ENCODE measurements at places on chromosomes 2 and 18.

DNA sequence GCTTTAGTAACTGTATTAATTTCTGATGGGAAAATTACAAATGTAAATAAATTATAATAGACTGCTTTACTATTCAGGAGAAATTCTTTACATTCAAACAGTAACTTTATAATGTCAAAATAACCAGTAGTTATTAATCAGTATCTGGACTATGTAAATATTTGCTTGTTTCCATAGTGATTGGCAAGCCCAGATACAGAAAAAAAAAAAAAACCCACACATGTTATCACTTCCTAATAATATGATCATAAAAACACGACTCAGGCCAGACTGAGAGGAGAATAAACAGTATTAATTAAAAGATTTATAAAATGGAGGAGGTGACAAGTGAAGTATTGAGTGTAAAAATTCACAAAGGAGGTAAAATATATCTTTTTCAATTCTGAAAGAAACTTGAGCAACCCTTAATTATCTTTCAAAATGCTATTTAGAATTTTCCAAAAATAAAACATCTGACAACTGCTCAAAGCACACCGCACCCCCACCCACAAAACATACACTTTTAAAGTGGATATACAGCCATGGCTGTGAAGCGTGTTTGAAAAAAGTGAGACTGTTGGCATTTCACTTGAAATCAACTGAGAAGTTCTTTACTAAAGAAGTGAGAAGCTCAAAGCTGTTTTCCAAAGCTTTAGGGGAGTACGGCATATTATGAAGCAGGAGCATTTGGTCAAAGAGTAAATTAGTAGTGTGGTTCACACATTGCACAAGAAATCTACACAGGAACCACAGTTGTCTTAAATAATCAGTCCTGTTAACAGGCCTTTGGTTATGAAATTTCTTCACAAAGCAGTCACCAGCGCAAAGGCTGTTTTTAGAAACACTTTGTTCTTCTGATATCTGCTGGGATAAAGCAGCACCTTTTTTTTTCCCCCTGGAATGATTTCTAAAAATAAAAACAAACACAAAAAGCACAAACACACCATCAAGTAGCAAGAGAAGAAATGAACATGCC is 475.8 kb downstream of the TXNL1 start:
- DNase-seq, result no peak

DNA sequence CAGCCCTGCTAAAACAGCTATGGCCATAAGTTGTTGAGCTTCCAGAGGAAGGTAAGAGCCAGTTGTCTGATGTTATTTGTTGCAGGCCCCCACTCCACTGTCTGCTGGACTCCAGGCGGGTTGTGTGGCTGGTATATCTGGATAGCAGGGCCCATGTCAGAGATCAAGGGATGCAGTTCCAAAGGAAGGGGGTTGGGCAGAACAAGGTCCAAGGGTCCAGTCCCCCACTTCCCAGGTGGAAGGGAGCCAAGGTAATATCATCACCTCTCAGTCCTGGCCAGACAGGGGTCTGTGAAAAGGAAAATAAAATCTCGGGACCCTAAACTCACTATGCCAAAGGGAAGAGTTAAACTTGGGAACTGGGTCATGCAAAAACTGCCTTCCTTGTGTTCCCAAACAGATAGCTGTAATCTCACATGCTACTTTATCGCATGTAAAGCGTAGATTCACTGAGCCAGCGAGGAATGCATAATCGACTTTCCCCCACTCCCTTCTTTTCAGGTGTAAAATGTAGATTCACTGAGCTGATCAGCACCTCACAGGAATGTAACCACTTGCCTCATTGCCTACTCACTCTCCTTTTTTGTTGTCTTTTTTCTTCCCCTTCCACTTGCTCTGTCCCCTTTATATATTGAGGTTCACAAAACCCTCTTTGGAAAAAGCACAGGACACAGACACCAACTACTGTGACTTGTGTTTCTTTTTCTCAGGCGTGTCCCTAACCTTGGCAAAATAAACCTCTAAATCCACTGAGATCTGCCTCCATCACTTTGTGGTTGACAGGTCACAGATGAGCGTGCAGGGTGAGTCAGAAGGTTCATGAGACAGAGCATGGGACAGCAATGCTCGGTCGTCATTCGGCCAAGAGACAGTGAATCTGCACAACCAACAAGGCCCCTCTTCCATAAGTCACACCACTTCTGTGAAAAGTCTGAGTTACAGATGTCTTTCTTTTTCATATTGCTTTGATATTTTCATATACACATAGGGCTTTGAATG is 255.3 kb upstream of the SIX2 start:
- no peak for DNase-seq

DNA sequence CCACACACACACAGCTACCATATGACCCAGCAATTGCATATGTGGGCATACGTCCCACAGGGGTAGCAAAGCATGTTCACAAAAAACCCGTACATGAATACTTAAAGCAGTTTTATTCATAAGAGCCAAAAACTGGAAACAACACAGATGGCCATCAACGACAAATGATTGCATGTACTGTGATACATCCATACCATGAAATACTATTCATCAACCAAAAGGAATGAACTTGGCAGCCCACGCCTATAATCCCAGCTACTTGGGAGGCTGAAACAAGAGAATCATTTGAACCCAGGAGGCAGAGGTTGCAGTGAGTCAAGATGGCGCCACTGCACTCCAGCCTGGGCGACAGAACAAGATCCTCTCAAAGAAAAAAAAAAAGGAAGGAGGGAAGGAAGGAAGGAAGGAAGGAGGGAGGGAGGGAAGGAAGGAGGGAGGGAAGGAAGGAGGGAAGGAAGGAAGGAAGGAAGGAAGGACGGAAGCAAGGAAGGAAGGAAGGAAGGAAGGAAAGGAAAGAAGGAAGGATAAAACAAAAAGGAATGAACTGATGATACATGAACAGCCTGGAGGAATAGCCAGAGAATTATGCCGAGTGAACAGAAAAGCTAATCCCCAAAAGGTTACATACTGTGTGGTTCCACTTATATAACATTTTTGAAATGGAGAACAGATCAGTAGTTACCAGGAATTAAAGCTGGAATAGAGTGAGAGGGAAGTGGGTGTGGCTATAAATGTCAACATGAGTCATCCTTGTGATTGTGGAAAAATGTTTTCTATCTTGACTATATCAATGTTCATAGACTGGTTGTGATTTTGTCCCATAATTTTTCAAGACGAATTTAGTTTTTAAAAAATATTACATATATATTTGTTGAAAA is 19.6 kb upstream of the YPEL5 start:
- DNase-seq, result no peak

GRCh38 chr2:457262-457661 is 169.4 kb upstream of the ALKAL2 start:
- no peak for DNase-seq

DNA sequence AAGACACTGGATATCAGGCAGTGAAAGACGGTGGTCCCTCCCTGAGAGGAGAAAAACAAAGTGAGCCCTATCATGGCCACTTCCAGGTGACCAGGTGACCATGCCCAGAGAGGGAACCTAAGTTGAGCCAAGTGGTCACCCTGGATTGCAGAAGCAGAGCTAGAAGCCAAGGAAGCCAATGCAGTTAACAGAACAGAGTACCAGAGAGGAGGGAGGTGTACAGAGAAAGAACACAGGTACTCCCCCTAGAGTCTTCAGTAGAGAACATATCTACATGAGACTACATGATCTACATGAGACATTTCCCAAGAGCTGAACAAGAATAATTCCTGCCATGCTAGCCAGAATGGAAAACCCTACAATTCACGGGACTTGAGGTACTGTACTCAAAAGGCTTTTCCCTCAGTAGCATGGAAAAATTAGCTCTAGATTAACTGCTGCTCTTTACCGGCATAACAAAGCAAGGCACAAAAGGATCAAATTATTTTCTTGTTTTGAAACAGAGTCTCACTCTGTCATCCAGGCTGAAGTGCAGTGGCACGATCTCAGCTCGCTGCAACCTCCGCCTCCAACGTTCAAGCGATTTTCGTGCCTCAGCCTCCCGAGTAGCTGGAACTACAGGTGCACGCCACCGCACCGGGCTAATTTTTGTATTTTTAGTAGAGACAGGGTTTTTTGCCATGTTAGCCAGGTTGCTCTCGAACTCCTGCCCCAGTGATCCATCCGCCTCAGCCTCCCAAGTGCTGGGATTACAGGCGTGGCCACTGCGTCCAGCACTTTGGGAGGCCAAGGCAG is 23.5 kb downstream of the ROCK2 start:
- DNase-seq, result no peak

DNA sequence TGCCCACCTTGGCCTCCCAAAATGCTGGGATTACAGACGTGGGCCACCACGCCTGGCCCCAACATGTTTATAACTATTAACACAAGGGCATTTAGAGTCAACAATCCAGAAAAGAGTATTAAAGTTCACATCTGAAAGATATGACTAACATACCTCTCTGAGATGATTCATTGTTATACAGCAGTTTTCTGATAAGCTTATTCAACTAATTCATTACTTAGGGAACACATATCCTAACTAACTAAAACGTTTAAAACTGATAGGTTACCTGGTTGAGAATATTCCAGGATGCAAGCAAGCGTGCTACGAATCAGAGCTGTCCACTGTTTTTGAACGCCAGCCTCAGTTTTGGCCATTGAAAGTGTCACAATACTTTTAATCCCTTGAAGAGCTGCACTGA is 34.0 kb upstream of the STRN start:
- no peak for DNase-seq

DNA sequence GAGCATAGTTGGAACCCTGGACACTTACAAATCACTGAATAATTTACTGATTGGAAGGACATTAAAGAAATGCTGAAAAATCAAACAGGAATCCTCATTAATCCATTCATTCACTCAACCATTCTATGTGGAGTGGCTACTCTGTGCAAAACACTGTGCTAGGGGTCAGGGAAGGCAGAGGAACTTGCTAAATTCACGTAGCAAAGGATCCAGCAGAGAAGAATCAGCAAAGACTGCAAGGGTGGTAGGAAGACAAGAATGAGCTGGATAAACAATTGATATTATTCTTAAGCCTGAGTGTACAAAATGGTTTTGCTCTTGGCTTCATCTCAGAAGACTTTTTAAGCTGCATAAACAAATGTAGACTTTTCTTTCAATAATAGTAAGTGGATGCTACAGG is 164.3 kb upstream of the CAVIN2 start:
- DNase-seq, result no peak

DNA sequence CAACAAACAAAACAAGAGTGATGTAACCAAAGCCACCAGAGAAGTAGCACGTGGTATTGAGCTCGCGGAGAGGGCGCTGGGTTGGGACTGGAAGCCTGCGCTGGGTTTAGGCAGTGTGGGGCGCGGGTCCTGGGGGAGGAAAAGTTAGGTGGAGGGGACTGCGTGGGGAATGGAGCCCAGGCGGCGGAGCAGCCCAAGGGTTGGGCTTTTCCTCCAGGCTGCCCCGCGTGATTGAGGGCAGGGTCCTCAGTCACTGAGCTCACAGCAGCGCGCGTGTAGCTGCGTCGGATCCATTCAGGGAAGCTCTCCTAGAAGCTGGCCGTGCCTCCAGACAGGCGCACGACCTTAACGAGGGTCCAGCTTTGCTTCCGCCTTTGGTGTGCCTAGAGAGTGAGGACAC is 357.4 kb downstream of the GALR1 start:
- DNase-seq, result no peak

GRCh38 chr2:61090386-61090921 is 24.8 kb downstream of the SANBR start:
- DNase-seq, result no peak

DNA sequence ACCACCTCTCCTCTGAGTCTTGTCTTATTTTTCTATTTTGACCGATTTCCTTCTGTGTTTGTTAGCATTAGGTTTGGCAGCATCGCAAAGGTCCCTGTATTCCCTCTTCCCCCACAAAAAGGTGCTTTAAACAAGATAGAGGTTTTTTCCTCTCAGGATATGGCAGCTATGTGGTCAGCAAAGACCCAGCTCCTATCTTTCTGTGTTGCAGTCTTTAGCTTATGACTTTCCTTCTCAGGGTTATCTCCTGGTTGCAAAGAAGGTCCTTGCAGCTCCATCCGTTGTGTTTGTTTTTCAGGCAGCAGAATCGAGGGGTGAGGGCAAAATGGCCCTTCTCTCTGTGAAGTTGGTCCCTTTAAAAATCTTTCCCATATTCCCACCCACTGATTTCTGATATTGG is 38.4 kb downstream of the GALNT1 start:
- DNase-seq, result no peak

DNA sequence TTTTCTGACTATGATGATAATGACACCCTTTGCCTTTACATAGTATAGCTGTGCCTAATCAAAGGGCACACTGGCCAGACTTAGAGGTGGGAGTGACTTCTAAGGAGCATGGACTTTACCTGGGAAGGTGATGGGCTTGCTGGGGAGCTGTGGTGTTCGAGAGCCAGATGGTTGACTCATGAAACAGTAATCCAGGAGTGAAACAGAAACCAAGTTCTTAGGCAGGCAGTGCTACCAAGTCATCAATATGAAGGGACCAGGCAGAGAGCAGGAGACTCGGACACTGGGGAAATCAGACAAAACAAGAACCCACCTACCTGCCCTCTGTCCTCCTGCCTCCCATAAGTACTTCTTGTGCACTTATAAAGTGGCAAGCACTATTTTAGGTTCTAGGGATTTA is 430.4 kb downstream of the DLGAP1 start:
- DNase-seq, result no peak

DNA sequence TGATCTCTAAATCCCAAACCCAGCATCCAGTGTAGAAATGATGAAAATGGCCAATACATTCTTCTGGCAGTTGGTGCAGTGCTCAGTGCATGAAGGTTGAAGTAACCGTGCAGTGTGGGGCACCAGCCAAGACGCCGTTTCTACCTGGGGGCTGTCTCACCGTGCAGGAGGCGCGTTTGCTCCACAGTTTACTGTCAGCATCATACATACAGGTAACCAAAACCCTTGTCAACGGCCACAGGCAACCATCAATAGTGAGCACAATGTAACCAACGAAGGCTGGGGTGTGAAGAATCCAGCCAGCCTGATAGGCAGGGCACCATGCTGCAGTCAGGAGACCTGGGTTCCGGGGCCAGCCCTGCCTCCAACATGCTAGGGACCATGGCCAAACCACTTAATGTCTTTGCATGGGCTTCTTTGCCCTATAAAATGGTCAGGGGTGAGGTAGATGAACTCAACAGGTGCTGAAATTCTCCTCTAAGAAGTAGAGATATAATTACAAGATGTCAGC is 127.5 kb upstream of the ID2 start:
- no peak for DNase-seq

- no peak for DNase-seq
Observed at GRCh38 chr2:204923957-204924356, 378.7 kb downstream of the PARD3B start.

DNA sequence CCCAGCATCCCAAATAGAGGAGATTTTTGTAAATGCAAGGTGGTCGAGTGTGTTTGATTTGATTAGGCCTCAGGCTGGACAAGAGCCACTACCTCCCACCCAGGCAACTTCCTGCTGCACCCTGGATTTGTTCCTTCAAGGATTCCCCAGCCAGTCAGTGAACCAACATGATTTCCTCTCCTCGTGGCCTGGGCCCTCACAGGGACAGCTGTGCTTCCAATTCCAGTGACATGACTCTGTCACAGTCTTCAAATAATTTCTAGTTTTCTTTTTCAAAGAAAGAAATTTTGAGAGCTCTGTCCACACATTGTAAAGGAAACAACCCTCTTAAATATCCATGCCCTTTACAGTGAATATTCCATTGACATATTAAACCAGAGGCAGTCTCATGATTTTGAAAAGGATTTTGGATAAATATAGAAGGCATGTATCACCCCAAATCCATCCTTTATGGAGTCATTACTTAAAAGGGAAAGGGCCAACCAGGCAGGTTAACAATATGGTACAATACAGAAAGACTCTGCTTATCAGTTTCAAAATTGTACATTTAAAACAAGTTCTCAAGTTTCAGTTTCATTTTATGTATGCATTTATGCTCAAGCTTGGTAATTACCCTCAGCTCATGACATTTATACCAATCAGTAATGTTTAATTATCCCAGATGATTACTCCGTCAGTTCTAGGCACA is 121.3 kb upstream of the FOSL2 start:
- DNase-seq, result no peak

Measured in NCI-H1436 (cell line).